Right hindlimb (tissue), 1 donor: ENCODE measurements at places on chromosomes 16 and 17.

- DNase-seq, result no peak
These were observed 21.1 kb downstream of the GINS3 start for GRCh38 chr16:58413359-58413758.

DNA sequence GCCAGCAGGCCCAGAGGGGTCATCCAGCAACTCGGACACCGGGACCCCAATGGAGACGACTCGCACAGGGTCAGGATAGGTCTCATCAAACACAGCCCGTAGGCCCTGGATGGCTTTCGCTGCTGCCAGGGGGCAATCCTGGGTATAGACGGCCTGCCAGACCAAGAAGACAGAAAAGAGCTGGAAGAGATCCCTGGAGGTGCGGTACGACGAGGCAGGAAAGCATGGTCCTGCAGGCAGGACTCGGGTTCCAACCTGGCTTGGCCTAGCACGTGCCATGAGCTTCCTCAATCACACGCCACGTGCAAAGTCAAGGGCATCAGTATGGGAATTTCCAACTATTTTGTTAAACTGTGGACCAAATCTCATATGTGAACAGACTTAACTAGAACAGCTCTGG lies 6.3 kb upstream of the EXOSC6 start:
- no peak for DNase-seq

GRCh38 chr17:76038050-76038449 lies 10.9 kb upstream of the EVPL start:
- DNase-seq, result no peak

DNA sequence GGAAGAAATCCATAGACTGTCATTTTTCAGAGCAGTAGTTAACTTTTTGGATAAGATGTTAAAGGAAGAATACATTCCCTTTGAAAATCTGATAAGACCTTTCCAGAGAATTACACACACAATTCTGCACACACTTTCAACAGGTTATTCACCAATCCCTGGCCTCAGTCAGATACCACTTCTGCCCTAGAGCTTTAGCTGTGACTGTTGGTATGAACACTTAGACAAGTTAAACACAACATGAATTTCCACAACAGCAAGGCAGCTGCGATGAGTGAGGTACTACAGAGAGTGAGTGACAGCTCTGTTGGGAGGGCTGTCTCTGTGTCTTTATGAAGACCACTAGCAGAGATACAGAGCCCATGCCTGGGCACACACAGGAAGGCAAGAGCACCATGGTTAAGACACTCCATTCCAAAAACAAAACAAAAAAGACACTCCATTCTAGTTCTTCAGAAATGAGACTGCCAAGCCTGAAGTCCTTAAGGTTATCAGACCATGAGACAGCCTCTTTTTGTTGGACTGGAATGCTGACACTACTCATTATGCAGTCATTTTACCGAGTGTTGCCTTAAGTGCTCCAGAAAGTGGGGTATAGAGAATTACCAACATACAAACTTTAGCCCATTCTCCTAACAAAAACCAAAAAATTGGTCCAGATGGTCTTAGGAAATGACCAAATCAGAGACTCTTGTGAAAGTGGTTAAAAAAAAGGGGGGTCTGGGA lies 42.4 kb downstream of the TOM1L2 start:
- no peak for DNase-seq

DNA sequence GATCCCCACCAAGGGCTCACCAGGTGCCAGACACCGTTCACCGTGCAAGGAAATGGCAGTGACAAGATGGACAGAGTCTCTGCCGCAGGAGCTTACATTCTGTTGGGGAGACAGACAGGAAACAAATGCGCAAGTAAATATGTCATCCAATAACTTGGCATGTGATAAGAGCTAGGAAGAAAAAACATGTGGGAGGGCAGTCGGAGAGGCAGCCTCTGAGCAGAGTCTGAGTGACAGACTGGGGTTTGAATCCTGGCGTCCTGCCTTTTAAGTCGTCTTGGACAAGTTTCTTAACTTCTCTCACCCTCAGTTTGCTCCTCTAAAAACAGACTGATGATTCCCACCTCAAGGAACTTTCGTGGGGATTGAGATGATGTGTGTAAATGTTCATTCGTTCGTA lies 7.2 kb downstream of the SGSM2 start:
- DNase-seq, result no peak

- DNase-seq, result no peak
These were observed 6.3 kb downstream of the CCL11 start for GRCh38 chr17:34291721-34292348.

- DNase-seq, result no peak
These were observed 233.5 kb downstream of the GSG1L start for GRCh38 chr16:27829975-27830374.

GRCh38 chr17:2481760-2482159 lies 29.9 kb downstream of the METTL16 start:
- no peak for DNase-seq

- DNase-seq, result no peak
These were observed 36.8 kb downstream of the HS3ST3B1 start for GRCh38 chr17:14337596-14338079.

DNA sequence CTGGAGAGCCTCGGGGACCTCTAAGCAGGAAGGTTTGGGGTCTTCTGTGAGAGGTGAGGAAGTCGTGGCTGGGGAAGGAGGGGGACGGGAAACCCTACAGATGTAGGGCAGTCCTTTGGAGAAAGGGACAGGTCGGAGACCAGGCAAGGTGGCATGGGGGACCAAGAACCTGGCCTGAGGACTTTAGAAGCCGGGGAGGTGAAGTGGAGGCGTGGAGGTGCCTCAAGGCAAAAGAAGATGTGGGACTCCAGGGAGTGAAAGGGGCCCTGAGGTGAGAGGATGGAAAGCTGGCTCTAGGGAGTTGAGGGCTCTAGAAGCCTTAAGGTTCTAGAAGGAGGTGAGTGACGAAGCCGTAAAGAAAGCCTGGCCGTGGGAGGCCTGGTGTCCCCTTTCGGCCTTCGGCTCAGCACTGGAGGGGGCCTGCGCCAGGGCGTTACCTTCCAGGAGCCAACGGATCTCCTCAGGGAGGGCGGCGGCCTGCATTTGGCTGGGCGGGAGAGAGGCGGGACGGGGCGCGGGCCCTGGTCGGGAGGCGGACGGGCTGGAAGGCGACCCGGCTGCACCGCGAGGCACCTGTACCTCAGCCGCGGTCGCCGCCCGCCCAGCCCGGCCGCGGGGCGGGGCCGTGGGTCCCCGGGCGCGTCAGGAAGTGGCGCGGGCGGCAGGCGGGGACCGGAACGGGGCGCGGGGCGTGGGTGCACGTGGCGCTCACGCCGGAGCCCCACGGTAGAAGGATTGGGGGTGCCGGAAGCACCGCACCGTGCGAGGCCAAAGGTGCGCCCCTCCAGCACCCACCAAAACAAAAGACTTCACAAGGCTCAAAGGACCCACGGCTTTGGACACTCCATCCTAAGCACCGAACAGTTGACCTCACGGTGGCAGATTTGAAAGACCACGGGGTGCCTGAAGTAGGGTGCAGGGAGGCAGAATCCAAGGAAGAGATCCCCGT lies at the start of gene SKAP1:
Gene SKAP1, minus strand, starts transcription at position 577 of the 949 bp plus-strand sequence.
- DNase-seq, result no peak

DNA sequence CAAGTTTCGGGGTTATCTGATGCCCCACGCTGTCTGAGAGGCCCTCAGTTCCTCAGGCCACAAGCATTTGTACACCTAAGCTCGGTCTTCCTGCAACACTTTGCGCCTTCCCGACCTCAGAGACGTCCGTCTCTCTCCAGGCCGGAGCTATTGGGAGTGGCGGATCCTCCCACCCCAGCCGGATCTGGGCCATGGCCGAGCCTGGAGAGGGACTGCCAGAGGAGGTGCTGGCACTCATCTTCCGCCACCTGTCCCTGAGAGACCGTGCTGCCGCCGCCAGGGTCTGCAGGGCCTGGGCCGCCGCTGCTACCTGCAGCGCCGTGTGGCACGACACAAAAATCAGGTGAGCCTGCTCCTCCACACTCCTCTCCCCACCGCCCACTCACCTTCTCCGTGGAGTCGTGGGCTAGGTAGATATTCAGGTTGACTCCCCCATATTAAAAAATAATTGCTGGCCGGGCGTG lies 1.9 kb downstream of the FBXL8 start:
- no peak for DNase-seq

- DNase-seq, result no peak
These were observed 453.2 kb upstream of the SOX9 start for GRCh38 chr17:71667661-71668060.

DNA sequence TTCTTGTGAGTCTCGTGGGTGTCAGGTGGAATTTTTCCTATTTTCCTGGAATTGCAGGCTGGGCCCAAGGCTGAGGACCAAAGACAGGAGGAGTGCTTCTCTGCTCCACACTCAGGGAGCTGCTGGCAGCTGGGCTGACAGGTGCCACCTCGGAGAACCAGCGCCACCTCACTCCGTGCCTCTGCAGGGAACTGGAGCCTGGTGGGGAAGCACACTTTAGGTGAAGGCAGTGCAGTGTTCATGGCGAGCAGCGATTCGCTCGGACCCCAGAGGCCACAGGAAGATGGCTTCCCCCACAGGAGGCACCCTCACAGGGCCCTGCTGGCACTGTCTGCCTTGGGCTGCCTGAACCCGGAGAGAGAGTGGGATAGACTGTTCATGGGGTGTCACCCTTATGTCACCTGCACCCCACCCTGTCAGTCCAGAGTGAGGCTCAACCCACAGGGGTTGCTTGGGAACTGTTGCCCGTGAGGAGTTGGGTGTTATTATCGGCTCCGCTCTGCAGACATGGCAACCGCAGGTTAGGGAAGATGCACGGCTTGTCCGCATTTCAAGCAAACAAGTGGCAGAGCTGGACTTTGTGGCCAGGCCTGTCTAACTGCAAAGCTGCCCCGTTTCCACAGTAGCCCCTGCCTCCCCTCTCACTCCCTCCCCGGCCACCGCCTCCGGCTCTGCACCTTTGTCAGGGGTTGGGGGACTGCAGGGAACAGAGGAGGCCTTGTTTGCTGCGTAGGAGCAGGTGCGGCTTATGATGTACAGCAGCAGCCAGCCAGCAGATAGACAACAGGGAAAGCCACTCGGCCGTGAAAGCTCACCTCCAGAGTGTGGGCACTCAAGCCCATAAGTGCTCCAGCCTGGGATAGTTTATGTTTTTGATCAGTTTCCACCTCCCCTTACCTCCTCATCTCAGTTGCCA lies 15.5 kb downstream of the TBC1D24 start:
- DNase-seq, result no peak

DNA sequence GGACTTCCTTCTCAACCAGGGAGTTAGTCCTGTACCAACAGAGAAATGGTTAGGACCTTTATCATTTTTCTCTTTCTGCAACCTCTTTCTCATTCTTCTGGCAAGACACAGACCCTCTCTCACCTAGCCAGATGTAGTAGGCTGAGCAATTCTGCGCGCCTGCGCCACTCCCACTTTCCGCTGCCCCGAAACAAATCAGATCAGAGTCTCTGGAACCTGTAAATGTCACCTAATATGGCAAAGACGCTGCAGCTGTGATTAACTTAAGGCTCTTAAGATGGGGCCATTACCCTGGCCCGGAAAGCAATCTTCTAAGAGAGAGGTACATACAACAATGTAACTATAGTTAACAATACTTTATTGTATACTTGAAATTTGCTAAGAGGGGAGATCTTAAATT lies 94.3 kb upstream of the ASIC2 start:
- DNase-seq, result no peak

GRCh38 chr16:31107465-31107867 lies 720 bp upstream of the BCKDK start:
- no peak for DNase-seq

- no peak for DNase-seq
These were observed 40.4 kb downstream of the NXPH3 start for GRCh38 chr17:49616086-49616485.

DNA sequence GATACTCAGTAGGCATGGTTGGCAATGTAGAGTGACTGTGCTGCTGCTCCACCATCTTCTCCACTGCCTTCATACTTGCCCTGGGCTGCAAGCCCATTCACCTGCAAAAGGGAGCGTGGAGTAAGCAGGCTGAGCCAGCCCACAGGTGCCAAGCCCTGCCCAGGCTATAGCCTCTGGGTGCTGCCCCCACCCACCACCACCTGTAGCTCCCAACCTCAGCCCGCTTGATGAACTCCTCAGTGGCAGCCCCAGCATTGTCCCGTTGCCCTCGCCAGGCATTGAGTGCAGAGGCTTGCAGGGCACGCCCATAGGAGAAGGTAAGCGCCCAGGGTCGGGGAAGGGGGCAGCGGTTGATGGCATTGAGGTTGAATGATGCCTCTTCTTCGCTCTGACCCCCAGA lies 2.2 kb upstream of the PIGS start:
- no peak for DNase-seq

GRCh38 chr17:39100530-39100929 lies 50.9 kb downstream of the PLXDC1 start:
- DNase-seq, result no peak

- DNase-seq, result no peak
These were observed 64.7 kb downstream of the TOM1L2 start for GRCh38 chr17:17907469-17907868.

DNA sequence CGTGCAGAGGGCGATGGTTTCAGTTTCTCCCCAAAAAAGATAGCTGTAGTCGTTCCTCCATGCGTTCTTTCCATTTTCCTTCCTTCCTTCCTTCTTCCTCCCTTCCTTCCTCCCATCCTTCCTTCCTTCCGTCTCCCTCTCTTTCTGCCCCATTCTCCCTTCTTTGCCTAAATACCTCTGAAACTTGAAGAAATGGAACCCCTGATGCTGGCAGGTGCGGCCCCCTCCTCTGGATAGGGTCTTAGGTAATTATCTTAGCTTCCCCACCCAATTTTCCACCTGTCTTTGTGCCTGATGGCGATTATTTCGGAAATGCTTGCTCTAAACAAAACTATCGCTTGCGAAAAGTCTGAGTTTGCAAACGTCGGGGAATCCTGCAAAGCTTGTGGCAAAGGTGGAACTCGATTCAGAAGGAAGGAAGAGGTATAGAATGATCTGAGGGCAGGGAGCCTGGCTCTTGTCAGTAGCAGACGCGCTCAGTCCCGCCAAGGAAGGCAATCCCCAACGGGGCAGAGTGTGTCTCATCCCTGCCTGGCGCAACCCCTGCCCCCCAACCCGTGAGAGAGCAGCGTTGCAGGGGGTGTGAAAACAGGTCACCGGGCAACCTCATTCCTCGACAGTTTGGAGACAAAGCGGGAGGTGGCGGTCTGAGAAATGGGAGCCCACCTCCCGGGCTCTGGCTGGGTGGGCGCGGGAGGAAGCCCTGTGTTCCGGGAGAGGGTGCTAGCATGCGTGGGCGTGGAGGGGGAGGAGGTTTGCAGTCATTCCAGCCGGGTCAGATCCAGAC lies 2.9 kb upstream of the CBX8 start:
- DNase-seq, result peak; percentile 17

- no peak for DNase-seq
These were observed 102.9 kb downstream of the NDE1 start for GRCh38 chr16:15752717-15753488.

- no peak for DNase-seq
These were observed 4.0 kb upstream of the VAMP2 start for GRCh38 chr17:8166731-8167130.

GRCh38 chr17:67574658-67575293 lies 143.0 kb upstream of the NOL11 start:
- no peak for DNase-seq

DNA sequence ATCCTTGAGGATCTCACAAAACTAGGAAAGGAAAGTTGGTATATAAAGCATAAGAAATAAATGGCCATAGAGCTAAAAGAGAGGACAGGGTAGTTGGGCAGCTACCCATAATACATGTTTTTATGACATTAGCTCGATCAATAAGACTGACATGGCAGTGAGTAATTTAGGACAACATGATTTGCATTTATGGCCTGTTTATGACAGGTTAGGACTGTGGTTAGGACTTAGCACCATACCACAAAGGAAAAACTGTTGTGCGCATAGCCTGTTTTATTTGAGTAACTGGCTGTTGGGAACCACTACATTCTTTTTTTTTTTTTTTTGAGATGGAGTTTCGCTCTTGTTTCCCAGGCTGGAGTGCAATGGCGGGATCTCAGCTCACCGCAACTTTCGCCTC lies 18.0 kb upstream of the TRIM37 start:
- no peak for DNase-seq

GRCh38 chr16:82788919-82789318 lies 162.2 kb downstream of the CDH13 start:
- DNase-seq, result no peak
